ENCODE measurements at places on chromosomes 6 and 20.

- DNase-seq, result no peak
Observed at GRCh38 chr20:39059036-39059435, 96.9 kb downstream of the DHX35 start.

DNA sequence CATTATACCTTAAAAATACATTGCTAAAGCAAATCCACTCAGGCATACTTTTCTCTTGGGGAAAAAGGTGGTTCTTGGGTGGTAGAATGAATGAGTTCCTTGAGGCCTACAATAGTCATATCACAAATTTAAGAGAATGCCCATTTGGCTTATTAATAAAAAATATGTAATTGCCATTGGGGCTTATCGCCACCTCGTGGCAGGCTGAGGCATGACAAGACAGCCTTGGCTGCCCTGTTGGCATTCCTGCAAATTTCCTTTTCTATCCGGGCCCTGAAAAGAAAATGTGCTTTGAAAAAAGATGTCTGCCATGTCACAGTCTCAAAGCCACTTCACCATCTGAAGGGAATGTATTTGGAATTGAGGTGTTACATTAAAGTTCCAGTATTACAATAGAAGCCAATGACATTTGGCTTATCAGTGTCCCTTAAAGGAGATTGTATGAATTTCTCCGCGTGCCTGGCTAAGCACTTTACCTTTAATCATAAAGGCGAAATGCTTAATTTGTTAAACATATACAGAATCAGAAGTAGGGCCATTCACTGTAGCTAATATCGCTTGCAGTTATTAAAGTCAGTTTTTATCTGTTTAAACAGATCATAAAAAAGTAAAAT, 188.3 kb upstream of the ZFP64 start:
- no peak for DNase-seq

- DNase-seq, result no peak
Observed at GRCh38 chr6:150491811-150492172, 107.9 kb upstream of the PLEKHG1 start.

- no peak for DNase-seq
Observed at GRCh38 chr6:139134064-139134395, 850 bp upstream of the HECA start.

DNA sequence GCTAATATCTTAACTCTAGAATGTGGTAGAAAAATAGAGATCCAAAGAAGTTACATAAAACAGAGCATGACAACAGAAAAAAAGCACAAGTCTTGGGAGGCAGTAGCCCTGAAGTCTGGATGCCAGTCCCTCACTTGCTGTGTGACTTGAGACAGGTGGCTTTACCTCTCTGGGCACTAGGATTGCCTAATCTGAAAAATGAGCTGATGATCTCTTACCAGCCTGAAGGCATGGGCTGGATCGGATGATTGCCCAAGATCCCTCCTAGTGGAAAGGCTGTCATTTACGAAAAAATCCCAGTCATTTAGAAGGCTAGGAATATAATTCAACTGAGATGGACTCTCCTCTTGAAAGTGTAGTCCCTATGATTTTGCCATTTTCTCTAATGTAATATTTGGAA, 10.9 kb upstream of the GCM1 start:
- no peak for DNase-seq
